ENCODE measurements at places on chromosomes 7 and 10. TPM values are rescaled to one million over a fixed set of nuclear protein-coding genes. Genes with fewer than 3 reads are reported as not detected.
A peak's percentile ranks its signal among the peaks of the same experiment; 100 is the strongest.

Gene VAX1
- not detected for total RNA-seq

GRCh38 chr10:4333459-4333894 is 492.5 kb upstream of the AKR1E2 start:
- H3K27ac ChIP-seq = no peak overlapping the region
- DNase-seq = no peak
- no peaks in the 10 kb centered on the region for H3K4me1 ChIP-seq
- no peak overlapping the region for H3K4me3 ChIP-seq
- no peaks in the 10 kb centered on the region for H3K27me3 ChIP-seq
- no peaks in the 10 kb centered on the region for H3K36me3 ChIP-seq

DNA sequence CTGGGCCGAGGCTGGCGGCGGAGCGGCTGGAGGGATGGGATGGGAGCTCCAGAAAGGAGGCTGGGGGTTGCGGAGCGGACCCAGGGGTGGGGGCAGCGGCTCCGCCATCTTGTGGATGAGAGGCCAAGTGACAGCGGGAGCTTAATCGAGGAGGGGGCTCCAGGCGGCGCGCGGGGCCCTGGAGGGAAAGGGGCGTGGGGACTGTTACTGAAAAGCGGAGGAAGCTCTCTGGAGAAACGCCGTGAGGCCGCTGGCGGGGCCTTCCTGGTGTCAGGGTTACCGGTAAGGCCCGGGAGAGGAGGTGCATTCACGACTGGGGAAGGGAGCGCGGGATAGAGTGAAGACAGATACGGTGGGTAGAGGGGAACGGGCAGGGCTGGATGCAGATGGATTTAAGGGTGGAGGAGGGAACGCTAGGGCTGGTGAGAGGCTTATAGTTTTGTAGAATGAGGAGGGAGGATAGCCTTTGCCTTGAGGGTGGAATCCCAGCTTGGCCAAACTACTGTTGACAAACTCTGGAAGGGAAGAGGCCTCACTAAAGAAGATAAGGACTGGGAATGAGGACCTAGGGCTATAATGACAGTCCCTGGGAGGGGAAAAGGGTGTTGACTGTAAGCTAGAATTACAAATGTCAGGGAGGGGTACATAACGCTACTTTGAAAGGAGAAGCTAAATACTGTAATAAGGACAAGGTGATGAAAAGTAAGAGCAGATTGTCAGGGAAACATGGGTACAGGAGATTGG is 535 bp downstream of the BTRC start:
- H3K27ac ChIP-seq = peak overlapping the region; percentile 96
- H3K27me3 ChIP-seq = no peaks in the 10 kb centered on the region
- DNase-seq = peak; percentile 63
- peaks cover 16% of the 10 kb centered on the region for H3K4me1 ChIP-seq

Gene GPR26
- not detected for total RNA-seq

DNA sequence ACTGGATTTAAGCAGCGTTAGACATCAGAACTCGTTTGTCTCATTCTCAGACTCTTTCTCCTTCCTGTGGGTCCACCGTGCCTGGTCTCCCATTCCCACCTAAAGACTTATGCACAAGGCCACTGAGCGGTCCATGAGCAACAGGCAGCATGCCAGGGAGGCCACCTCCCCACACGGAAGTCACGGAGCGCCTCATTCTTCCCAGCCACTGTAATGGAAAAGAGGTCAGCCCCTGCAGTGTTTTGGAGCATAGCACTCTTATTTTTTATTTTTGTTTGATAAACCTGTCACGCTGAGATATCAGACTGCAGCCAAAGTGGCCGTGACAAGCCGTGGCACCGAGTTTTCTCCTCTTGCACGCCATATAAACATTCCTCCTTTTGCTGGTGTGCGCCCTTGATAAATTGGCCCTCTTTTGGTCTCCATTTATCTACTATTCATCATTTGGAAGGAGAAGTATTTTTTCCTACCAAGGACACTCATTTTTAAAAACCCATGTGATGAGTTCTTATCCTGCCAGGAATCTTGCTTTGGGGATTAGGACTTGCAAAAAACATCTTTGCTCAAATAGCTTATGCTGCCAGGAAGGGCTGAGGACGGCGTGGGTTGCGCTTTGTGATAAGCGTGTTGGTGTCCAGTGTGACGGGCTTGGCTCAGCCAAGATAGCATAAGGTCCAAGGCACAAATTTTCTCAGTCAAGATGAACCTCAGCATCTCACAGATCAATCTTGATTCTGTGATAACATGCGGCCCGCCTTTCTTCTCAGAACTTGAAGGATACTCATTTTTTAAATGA is 206.0 kb downstream of the CCDC3 start:
- no peak overlapping the region for H3K27ac ChIP-seq
- H3K4me3 ChIP-seq = no peak overlapping the region
- DNase-seq = no peak
- no peaks in the 10 kb centered on the region for H3K4me1 ChIP-seq
- H3K27me3 ChIP-seq = no peaks in the 10 kb centered on the region
- H3K36me3 ChIP-seq = no peaks in the 10 kb centered on the region

Gene PAX4
- not detected for total RNA-seq

GRCh38 chr10:27446091-27446918 is 57.8 kb upstream of the RAB18 start:
- DNase-seq = no peak
- H3K27ac ChIP-seq = no peak overlapping the region
- no peaks in the 10 kb centered on the region for H3K4me1 ChIP-seq
- no peaks in the 10 kb centered on the region for H3K36me3 ChIP-seq

Data from heart left ventricle (tissue), 16 donors.